ENCODE measurements at places on chromosomes 5 and 9.

DNA sequence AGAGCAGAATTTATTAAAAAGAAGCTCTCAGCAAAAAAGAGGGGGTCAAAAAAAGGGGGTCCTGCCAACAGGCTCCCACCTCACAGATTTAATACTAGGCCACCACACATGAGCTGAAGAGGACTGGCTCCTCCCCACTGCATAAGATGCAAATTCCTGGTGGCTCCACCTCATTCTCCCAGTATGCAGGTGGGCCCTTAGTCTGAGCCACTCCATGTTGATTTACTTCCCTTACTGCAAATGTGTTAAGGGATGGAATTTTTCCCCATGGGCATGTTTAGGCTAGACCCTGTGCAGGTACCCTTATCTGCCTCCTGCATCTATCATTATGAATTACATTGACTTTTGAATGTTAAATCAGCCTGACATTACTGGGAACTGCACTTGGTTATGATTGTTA, 82.9 kb downstream of the ISOC1 start:
- DNase-seq: no peak

GRCh38 chr9:98867429-98868168, 60.1 kb downstream of the GALNT12 start:
- DNase-seq: no peak

GRCh38 chr5:29889051-29889450, 1304.4 kb upstream of the CDH6 start:
- no peak for DNase-seq

GRCh38 chr5:148454576-148454975, 70.8 kb downstream of the FBXO38 start:
- DNase-seq: no peak

- no peak for DNase-seq
Observed at GRCh38 chr9:19998153-19998552, 209.3 kb upstream of the SLC24A2 start.

- DNase-seq: no peak
Observed at GRCh38 chr5:6483880-6484382, 35.3 kb downstream of the UBE2QL1 start.

GRCh38 chr5:91494447-91494996, 111.4 kb upstream of the ARRDC3 start:
- no peak for DNase-seq

- no peak for DNase-seq
Observed at GRCh38 chr9:70603020-70603411, 188.6 kb upstream of the KLF9 start.

GRCh38 chr5:17327048-17327625, 109.7 kb downstream of the BASP1 start:
- no peak for DNase-seq

- DNase-seq: no peak
Observed at GRCh38 chr9:121069396-121069795, 5.4 kb upstream of the CNTRL start.

GRCh38 chr5:1776831-1777230, 22.8 kb downstream of the MRPL36 start:
- peak; percentile 49 for DNase-seq

- DNase-seq: no peak
Observed at GRCh38 chr5:103259705-103260355, 1.3 kb downstream of the MACIR start.

DNA sequence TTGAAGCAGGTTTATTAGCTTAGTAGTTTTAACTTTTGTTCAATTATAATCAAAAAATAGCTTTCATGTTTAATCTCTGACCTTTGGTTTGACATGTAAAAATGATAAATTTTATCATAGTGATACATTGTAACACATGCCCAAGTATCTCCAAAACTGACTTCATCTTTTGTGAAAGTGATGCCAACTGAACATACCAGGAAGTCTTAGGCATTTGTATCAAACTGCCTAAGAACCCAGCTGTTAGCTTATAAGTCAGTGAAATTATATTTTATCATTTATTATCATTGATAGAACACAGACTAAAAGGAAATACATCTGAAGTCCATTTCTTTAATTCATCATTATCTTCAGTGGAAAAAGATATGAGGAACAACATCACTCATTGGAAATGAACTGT, 39.1 kb downstream of the NIPBL start:
- DNase-seq: no peak

- DNase-seq: no peak
Observed at GRCh38 chr5:165728425-165728824, 2223.0 kb downstream of the MAT2B start.

DNA sequence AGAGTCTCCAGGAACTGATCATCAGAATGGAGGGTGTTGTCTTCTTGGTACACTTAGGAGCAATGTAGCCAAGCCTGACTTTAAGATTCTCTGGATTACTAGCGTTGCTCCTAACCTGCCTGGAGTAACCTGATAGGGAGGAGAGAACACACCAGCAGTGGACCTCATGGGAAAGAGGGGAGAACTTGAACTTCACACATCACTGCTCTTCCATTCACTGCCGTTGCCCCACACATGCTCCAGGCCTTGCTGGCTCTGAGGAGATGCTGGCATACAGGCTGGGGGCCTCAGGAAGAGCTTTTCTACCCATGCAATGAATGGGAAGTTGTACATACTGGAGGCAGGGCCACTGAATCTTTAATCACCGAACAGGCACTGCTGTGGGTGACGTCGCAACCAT, 60.3 kb upstream of the ADAMTS16 start:
- DNase-seq: no peak

DNA sequence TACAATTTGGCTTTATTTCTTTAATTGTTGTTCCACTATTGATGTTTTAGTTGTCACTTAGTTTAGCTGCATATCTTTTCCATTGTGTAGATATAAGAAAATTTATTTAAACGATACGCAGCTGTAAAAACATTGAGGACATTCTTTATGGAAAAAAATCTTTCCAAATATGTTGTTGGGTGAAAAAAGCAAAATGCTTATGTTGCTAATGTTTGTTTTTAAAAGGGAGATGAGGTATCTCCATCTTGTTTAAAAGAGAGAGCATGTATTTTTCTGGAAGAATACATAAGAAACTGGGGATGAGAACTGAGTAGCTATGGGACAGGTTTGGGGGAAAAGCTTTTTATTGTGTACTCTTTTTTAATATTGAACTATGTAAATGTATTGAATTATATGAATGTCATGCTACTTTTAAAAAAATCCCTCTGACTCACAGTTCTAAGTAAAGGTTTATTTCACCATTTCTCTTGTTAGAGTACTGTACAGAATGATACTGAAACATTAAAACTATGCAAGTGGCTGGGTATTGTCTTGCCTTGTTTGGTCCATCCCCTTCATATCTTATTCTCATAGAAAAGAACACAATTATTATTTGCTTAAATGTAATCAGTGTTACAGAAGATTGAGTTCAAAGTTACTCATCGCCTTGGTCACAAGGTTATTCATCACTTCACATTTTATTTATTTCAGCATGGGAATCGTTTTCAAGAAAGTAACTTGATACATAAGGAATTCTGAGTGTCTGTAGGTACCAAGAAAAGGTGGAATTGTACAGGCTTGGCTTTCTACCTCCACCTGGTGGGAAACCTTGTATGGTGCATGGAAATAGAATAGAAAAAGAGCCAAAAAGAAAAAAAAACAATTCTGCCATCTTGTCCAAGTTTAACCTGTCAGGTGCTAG, 85.8 kb downstream of the RIC1 start:
- DNase-seq: no peak

DNA sequence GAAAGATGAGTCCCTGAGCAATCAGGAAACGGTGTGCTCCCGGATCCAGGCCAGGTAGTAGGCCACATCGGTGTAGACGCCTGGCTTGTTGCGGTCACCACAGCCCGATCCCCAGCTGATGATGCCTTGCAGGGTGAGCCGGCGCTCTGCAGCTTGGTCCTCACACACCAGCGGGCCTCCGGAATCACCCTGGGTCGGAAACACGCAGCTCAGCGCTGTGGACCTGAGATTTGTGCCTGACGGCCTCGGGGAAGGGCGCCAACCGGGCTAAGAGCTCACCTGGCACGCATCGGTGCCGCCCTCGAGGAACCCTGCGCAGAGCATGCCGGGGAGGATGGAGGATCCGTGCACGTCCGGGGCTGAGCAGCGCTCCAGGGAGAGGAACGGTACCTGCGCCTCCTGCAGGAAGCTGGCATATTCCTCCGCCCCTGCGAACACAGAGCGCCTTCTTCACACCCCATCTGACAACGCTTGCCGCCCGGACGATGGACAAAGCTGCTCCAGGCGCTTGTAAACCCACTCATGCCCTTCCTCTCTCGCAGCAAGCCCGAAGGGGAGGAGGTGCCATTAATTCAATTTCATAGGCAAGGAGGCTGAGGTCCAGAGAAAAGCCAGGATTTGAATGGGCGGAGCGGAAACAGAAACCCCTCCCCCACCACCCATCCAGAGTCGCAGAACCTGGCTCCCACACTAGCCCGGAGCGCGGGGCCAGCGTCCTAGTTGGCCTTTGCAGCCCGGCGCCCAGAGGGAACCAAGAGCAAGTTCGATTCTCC, 2.0 kb upstream of the PFN3 start:
- DNase-seq: peak; percentile 94

- no peak for DNase-seq
Observed at GRCh38 chr5:14379739-14380497, 201.7 kb upstream of the OTULINL start.

GRCh38 chr9:33294670-33295432, 4.5 kb downstream of the NFX1 start:
- DNase-seq: no peak

GRCh38 chr9:89534515-89535287, 36.8 kb upstream of the SEMA4D start:
- no peak for DNase-seq

DNA sequence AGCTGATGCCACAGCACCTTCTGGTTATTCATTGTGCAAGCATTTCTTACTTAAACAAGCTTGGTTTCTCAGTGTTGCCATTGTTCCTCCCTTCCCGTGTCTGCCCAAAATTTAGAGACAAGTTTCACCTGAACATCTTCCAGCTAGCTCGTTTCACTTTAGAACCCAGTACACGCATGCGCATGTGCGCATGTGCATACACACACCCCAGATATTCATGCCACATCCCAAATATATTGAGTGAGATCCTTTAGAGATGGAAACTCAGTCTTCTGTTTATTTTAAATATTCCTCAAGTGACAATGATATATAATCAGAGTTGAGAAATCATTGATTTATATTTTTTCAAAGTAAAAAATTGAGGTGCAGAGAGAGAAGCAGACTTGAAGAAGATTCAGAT, 147.6 kb downstream of the PLK2 start:
- no peak for DNase-seq

DNA sequence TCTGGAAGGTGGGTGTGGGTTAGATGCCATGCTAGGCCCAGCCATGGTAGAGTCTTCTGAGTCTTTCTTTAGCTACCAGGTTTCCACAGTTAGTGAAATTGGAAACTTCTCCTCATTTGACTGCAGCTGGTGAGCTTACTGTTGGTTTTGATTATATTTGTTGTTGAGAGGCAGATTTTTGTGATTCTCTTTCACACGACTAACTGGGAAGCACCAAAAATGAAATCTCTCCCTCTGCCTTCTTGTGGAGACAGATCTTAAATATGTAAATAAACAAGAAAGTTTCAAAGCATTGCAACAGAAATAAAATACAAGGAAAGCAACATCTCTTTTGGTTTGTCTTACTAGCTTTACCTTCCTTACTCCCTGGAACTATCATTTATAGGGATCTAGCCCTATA, 122.2 kb downstream of the CEMIP2 start:
- DNase-seq: no peak

- DNase-seq: no peak
Observed at GRCh38 chr5:168679515-168679920, 100.3 kb upstream of the PANK3 start.

DNA sequence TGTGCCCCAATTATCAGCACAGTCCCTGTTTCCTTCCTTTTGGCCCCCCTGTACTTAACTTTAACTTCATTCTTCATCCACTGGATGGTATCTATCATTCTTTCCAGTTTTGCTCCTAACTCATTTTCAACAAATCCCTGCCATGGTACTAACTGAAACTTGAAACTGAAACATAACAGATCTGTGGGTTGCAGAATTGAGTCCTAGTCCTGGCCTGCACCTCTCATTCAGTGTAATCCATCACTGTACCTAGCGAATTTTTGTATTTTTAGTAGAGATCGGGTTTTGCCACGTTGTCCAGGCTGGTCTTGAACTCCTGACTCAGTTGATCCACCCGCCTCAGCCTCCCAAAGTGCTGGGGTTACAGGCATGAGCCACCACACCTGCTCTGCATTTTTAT, 15.3 kb upstream of the PIK3R1 start:
- DNase-seq: no peak

DNA sequence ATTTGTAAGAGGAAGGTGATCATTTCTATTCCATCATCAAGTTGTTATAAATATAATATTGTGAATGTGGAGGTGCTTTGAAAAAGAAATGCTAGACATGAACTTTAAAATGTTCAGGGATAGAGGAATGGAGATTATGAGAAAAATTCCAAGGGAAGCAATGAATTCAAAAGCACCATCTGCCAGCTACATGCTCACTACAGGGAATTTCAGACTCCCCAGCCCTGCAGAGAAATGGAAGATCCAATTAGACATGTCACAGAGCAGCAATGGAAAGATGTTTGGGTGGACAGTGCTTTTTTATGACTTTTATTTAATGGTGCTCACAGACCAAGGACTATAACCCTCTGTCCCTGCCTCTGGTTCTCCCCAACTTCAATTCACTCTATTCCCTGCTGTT, 209.7 kb downstream of the ESM1 start:
- DNase-seq: no peak
